ENCODE measurements at places on chromosomes 12 and 14.

GRCh38 chr14:103281496-103282231 is 52.4 kb upstream of the EIF5 start:
- no peak for DNase-seq

DNA sequence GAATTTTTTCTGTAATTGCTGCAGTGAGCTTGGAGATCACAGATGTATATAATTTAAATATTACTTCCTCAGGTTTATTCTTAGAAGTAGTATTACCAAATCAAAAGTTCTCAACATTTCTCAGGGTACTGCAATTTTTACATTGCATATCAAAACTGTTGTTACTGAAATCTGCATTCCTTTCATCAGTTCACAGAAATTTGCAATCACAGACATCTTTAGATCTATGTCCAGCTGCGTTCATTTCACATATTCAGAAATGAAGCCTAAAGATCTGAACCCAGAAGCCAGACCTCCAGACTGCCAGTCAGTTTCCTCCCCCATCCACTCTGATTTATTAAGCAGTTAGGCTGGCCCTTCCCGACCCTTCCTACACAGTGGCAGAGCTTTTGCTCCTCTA is 18.2 kb upstream of the IFT81 start:
- no peak for DNase-seq

DNA sequence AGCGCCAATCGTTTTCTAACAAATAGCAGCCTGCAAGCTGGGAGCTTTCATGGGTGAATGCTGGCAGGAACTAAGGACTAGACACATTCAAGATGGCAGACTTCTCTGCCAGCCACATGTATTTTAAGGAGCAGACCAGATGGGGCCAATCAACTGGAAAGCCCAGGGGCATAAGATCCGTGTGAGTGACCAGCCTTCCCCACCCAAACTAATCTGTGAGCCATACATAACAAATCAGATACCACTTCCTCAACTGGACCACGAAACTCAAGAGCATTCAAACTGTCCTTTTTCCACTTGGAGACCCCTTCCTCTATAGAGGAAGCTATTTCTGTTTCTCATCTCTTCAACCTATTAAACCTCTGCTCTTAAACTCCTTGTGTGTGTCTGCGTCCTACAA is 9.7 kb downstream of the TCL1B start:
- DNase-seq, result no peak

- DNase-seq, result no peak
Observed at GRCh38 chr12:131723532-131723931, 12.6 kb downstream of the SFSWAP start.

GRCh38 chr14:84555493-84555892 is 974.5 kb upstream of the FLRT2 start:
- no peak for DNase-seq

DNA sequence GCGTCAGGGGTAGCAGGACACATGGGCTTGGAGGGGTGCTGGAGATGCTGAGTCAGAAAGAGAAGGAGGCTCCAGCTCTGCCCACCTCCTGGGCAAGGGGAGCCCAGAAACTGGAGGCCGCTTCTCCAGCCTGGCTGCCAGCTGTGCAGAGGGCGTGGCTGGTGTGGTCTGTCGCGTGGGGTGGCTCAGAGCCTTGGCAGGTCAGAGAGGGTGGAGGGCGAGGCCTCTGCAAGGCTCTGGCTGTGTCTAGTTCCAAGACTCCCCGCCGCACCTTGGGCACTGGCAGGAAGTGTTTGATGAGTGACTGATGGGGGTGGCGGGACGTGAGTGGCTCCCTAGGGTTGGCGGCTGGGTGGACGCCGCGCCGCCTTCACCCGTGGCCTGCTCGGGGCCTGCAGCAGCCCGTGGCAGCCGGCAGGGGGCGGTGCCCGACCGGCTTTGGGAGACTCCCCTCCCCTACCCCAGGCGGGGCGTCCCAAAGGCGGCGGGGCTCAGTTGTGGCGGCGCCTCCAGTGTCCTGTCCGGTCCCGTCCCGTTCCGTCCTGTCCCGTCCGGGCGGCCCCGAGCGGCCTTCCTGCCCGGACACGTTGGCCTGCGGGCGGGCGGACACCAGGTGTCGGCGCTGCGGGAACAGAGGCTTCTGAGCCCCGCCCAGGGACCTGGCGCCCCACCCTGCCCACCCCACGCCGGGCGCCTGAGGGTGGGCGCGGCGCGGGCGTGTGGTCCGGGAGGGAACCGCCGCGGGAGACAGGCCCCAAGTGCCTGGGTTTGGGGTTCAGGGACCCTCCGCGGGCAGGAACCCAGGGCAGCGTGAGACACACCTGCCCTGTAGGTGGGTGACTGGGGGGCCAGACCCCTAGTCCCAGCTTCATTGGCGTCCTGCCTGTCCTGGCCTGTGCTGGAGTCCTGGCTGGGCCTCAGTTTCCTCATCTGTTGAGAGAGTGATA is 39.7 kb downstream of the KRT80 start:
- no peak for DNase-seq

DNA sequence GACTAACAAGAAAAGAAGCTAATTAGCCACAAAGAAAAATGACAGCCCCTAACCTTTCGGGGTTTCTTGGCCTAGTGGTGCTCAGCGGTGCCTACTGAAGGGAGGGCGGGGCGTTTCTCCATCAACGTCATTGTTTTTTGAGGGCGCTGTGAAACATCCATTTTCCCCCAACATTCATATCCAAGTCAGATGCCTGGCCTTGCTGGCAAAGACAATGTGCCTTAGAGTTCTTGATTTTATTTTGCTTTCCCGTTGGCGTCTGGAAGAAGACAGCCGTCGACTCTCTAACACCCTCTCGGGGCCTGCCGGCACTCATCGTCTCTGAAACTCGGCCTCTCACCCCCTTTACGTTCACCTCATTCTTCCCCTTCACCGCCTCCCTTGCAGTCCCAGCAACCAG is 154.5 kb downstream of the PHETA1 start:
- DNase-seq, result no peak

DNA sequence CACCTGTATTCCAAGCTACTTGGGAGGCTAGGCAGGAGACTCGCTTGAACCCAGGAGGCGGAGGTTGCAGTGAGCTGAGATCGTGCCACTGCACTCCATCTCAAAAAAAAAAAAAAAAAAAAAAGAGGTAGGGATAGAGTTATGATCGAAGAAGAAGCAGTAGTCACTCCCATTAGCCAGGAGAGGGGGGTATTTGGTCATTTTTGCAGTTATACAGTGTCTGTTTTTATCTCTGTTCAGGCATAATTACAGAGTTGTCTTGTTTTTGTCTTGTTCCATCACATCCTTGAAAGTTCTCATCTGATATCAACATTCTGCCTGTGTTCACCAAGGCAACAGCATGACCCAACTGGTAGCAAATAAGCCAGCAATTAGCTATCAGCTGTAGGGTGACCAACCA is 98.5 kb upstream of the TMPO start:
- no peak for DNase-seq

DNA sequence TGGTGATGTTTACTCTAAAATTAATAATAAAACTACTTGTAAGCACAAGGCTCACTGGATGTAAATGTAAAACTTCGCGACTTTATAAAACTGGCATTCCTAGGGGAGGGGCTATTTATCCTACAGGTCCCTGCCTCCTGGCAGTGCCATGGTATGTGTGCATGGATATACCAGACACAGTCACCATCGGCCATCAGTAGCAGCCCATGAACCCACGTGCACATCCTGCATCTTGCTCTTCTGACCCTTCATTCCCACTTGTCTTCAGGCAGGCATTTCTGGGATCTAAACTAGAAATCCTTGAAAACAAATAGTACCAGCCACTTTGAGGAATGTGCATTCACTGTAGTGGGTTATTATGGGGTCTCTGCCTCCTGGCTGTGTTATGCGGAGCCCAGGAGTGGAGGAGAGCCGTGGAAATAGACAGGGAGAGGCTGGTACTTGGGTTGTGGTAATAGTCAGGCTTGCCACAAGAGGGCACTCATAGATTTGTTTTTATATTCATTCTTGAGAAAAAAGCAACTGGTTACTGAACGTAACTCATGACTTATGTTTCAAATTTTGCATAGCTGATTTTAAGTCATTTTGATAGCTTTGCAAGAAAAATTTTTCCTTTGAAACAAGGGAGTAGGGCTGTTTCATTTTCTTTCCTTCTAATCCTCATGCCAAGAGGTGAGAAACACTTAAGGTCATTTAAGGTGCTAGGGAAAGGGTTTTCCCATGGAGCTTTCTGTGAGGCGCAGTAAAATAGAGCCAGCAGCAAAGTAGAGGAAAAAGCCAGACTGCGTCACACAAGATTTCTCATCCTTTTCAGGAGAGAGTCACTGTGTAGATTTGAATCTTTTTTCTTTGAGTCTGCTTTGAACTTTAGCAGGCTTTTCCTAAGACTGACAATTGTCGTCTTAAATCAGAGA is 17.4 kb upstream of the GALNT16 start:
- DNase-seq, result peak; percentile 26

DNA sequence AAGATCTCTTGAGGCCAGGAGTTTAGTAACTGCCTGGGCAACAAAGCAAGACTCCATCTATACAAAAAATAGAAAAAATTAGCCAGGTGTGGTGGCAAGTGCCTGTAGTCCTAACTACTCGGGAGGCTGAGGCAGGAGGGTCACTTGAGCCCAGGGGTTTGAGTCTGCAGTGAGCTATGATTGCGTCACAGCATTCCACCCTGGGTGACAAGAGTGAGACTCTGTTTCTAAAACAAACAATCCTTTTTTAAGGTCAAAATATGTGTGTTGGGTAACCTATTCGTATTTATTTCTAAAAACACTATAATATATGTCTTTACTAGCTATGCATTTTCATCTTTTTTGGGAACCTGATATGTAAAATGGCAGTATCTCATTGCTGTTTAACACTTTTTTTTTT is 7.4 kb downstream of the FBXO21 start:
- no peak for DNase-seq

GRCh38 chr14:68475802-68476201 is 317.1 kb downstream of the ZFP36L1 start:
- DNase-seq, result no peak

DNA sequence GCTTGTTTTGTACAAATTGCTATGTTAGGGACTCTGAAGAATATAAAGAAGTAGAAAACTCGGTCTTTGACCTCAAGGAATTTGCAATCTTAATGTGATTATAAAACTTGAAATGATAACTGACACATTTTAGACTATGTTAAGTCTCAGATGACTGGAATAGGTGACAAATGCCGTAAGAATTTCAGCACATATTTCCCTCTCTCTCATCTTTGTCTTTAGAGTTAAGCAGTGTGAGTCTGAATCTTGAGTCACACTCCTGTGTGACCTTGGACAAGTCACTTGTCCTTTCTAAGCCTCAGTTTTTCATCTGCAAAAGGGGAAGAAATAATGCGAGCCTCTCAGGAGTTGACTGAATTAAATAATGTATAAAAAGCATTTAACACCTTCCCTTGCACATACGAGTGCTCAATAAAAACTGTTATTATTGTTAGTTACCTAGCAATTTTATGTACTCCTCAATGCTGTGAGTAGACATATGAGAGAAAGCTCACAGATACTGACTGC is 103.7 kb downstream of the DYRK2 start:
- no peak for DNase-seq

GRCh38 chr14:101227611-101228594 is 324.4 kb upstream of the RTL1 start:
- DNase-seq, result no peak

DNA sequence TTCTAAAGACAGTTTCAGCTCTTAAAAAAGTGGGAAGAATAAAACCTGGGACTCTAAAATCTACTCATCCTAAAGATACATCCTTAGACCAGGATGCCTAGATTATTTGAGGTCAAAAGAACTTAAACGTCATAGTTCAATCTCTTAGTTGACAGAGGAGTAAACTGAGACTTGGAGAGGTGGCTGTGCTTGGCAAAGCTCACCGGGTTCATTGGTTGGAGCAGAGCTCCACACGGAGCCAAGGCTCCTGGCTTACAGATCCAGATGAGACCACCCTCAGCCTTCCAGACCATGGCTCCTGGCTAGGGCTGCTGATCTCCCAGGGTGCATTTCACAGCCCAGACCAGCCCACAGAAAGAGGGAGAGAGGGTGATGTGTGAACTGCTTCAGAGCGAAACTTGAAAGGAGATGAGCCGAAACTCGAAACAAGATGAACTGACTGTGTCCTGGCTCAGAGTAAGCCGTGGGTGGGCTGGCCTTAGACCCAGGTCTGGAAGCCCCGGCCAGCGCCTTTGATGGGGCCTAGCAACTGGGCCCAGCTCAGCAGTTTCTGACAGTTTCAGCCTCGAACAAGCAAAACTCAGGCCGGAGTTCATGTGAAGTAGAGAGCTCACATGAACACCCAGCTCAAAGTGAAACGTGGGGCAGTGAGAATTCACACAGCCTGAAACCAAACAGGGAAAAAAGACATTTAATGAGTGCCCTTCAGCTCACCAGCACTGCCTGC is 1044.8 kb downstream of the BCL11B start:
- no peak for DNase-seq

DNA sequence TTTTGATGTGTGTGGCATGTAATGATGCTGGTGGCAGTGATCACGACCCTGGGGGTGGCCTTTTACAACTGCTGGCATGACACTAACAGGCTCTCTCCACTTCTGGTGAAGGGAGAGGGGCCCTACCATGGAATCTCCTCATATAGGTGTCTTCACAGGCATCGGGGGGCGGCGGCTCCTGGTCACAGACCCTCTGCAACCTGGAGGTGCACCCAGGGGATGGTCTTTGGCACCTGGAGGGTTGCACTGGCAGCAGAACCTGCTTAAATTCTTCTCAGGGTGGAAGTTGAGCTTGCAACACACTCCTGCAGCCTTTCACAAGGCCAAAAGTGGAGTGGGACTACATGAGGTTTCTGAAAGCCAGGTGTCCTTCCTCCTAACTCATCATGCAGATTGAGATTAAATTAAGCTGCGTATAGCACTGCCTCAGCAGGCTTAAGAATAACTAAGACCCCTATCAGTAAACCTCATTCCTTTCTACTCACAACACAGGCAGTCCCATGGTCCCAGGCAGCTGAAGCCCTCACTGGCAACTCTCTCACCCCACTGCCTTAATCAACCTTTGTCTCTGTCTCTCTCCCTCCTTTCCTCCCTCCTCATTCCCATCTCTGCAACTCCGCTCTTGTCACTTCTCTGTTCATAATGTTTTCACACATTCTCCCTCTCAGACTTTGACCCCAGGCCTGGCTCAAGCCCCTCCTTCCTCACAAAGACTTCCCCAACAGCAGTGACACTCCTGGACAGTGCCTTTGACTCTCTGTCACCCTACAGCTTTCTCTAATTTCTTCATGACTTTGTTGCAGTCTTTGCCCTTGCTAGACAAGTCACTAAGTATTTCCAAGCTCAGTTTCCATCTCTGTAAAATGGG is 18.9 kb downstream of the NID2 start:
- DNase-seq, result no peak

- no peak for DNase-seq
Observed at GRCh38 chr14:45553981-45554380, 301.0 kb upstream of the MIS18BP1 start.

GRCh38 chr12:18824287-18824686 is 86.4 kb downstream of the CAPZA3 start:
- no peak for DNase-seq

GRCh38 chr12:107783406-107784376 is 9.2 kb downstream of the ASCL4 start:
- no peak for DNase-seq

DNA sequence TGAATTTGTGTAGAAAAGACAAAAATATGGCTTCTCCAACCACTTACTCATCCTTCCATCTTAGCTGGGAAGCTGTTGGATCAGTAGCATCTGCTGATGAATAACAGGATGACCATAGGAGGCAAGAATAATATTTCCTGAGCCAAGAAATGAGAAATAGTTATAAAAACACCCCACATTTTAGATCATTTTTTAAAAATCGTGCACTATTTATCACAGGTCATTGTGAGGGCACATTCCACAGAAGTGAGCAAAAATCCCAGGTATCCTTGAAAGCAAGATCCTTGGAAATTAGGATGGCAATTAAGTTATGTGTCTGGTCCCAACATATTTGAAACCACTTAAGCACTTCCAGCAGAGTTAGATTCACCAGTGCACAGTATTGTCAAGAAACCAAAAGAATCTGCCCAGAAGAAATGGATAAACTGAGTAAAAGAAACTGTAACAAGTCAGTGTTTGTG is 8.4 kb downstream of the FAR2 start:
- no peak for DNase-seq

All from epithelial cell of proximal tubule (primary cell).